Activated CD4-positive, CD25-positive, alpha-beta regulatory T cell treated with anti-CD3 and anti-CD28 coated beads, Interleukin-2, amount 50 U/mL, for 72 hours (primary cell): ENCODE measurements at places on chromosomes 4 and X.

DNA sequence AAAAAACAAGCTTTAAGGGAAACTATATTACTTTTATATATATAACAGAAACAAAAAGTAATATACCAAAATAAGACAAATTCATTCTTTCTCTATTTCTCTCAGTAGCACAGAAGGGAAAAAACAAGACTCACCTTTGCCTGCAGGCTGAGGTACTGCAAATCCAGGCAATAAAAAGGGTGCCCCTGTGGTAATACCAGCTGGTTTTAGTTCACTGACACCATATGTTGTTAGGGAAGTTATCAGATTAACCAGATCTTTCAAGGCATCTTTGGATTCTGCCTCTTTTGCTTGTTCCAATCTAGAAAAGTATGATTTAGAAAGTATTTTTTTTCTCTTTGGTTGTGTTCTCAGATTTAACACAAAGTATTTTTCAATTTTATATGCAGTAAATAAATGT is 139.8 kb downstream of the WDFY3 start:
- DNase-seq: no peak

DNA sequence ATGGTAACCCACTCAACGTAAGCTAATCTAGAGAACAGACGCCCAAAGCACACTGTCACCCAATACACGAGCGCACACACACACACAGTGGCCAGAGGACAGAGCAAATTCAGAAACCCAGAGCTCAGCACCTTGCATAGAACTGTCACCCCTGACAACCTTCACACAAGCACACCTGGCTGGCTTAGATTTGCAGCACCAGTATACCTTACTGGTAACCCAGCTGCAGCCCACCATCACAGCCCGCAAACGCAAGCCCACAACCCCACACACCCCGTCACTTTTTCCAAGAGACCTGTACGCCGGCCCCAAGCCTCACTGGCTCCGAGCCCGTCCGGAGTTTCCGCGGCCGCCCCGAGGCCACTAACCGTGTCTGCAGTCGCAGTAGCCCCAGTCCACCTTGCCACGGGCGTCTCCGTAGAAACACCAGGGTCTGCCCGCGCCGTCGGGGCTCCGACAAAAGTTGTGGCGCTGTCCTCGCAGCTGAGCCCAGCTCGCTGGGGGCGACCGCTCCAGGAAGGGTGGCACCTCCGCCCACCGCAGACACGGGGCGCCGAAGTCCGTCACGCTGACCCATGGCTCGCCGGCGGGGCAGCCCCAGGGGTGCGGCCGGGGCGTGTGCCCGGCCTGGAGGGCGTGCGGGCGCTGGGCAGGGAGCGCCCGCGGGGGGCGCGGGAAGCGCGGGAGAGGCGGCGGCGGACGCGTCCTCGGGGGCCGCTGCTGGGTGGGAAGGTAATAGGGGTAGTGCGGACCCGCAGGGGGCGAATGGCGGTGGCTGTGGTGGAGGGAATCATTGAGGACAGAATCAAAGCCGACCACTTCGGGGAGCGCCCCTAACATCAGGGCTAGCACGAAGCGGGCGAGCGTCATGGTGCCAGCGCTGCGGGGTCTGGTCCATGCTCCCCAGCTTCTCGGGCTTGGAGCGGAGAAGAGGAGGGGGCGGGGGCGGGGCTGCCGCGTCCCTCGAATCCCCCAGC is 664 bp downstream of the PRSS12 start:
- DNase-seq: no peak

- DNase-seq: no peak
Observed at GRCh38 chr4:113350576-113350975, 301.1 kb downstream of the ANK2 start.

DNA sequence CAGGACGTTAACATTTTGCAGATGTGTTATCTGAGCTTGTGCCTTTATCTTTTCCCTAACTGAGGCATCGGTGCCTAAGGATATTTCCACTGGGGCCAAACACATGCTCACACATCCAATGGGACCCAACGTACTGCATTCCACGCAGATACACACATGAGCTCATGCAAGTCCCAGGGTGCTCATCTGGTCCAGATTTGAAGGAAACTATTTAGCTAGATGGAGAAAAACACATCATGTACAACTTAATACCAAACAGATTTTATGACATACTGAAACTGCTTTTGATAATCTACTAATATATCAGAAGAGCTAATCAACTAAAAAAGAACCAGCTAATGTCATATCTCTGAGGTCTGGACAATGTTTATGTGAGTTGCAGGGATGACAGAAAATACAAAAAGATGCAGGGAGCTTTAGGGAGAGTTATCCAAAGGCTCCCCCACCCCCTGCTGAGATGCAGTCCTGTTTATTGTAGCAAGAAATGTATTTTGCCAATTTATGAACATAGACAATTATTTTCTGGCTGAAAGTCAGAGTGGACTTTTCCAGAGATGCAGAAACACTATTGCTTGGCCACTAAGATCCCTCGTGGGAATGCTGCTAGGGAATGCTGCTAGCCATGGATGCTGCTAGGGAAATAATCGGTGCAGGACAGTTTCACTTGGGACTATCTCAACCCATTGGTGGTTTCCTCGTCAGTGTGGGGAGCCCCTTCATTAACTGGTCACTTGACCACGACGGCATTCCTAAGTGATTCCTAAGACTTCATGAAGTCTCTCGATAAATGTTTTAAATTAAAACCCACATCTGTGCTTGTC is 172.8 kb downstream of the SMIM20 start:
- DNase-seq: no peak

DNA sequence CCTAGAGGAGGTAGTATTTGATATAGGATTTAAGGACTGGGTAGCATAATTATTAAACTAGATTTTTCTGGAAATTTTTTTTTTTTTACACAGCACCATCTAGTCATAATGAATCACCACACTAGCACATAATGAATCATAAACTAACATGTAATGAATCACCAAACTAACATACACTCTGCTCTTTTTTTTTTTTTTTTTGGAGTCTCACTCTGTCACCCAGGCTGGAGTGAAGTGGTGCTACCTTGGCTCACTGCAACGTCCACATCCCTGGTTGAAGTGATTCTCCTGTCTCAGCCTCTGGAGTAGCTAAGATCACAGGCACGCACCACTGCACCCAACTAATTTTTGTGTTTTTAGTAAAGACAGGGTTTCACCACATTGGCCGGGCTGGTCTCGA is 92.5 kb downstream of the FAM13A start:
- no peak for DNase-seq
